ENCODE measurements at places on chromosomes 13 and 19.

- DNase-seq, result no peak
Measured at GRCh38 chr13:45258334-45258675, 57.5 kb upstream of the KCTD4 start.

- no peak for DNase-seq
Measured at GRCh38 chr13:74530011-74530410, 395.8 kb upstream of the KLF12 start.

DNA sequence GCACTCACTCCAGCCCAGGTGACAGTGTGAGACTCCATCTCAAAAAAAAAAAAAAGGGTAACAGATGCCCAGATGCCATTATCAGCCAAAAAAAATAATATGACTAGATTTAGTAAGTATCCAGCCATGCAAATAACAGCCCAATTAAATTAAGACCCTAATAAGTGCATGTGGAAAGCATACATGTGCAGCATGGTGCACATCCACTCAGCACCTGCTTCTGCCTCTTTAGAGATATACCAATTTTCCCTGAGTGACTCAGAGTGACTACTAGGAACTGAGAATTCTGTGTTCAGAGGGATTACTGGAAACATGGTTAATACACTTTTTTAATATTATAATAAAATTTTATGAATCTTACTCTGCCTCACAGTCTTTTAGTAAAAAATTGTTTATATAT, 29.8 kb upstream of the ZNF675 start:
- no peak for DNase-seq

- DNase-seq, result no peak
Measured at GRCh38 chr19:4987256-4987655, 18.3 kb downstream of the KDM4B start.

GRCh38 chr13:95503662-95504061, 48.9 kb upstream of the CLDN10 start:
- DNase-seq, result no peak

DNA sequence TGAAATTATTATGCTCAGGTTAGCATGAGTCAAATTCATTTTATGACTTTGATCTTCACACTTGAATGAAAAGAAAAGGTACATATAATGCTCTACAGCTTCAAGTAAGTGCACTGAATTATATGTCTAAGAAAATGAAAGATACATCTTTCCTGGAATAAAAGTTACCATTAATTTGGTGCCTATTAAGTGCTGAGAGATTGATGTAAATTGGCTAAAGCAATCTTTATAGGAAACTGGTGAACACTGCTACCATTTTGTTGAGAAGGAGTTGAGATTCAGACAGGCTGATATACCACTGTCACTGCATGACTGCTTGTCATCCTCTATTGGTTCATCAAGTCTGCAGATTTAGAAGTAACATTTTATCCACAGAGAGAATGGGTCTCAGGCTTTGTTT, 416.8 kb upstream of the SPRY2 start:
- no peak for DNase-seq

DNA sequence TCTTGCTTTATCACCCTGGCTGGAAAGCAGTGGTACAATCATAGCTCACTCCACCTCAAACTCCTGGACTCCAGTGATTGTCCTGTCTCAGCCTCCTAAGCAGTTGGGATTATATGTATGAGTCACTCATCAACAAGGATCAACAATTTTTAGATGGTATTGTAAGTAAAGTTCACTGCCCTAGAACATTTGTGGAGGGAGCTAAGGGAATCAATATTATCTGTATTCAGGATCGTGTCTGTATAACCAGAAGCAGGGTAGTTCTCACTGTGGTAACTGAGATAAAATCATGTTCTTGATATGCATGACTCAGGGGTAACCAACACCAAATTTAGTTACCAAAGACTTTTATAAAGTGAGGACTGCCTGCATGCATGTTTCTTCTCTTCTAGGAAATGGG, 27.0 kb downstream of the ZMYM5 start:
- DNase-seq, result no peak

DNA sequence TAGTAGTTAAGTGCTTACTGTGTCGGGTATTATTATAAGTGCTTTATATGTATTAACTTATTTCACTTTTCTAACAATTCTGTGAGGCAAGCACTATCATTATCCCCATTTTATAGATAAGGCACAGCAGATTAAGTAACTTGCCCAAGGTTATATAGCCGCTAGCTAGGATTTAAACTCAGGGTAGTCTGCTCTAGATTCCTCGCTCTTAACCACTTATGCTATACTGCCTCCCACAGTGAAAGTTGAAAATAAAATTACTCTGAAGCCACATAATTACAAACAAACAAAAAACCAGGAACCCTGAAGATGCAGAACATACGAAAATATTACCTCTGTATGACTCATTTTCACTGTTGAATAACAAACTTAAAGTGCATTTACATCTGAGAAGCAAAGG, 3.9 kb downstream of the TEX30 start:
- DNase-seq, result no peak

DNA sequence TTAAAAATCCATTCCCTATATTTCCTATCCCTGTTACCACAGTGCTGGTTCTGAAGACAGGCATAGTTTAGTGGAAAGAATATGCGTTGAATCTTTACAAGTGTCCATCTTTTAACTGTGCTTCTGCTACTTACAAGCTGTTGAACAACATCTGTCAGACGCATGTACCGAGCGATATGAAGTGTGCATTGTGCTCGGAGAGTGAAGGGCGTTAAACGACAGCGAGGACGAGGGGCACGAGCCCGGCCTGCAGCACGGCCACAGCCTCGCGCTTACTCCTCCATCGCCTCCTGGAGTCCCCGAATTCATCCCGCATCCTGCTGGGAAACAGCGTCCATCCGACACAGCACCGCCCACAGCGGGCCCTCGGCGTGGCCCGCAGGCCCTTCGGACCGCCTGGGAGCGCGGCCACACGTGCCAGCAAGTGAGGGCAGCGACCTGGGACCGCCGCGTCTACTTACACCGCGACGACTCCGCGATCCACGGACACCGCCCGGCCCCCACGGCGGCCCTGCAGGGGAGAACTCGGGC, 514 bp downstream of the PCID2 start:
- no peak for DNase-seq

DNA sequence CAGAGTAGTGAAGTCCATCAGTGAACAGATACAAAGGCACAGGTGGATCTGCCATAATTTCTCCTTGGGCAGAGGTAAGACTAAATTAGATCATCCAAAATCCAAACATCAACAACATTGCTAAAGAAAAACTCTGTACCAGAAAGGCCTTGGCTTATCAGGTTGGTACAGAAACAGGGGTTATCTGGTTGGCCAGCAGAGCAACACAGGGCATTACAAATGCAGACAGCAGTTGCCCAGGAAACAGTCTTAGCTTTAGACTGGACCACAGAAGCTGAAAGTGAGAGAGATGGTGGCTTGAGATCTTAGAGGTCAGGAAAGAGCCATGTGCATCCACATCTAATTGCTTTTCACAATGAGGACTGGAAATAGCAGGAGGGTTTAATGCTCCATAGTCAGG, 26.6 kb upstream of the DGKH start:
- DNase-seq, result no peak

DNA sequence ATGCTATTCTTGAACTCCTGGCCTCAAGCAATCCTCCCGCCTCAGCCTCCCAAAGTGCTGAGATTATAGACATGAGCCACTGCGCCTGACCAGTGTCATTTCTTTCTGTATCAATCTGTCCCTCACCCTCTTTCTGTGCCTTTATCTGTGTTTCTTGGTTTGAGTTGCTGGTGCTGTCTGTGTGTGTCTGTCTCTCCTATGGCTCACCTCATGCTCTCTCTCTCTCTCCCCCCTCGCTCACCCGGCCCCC, 9.9 kb downstream of the IRF2BP1 start:
- no peak for DNase-seq

GRCh38 chr19:29983568-29983967, 41.5 kb downstream of the URI1 start:
- no peak for DNase-seq

DNA sequence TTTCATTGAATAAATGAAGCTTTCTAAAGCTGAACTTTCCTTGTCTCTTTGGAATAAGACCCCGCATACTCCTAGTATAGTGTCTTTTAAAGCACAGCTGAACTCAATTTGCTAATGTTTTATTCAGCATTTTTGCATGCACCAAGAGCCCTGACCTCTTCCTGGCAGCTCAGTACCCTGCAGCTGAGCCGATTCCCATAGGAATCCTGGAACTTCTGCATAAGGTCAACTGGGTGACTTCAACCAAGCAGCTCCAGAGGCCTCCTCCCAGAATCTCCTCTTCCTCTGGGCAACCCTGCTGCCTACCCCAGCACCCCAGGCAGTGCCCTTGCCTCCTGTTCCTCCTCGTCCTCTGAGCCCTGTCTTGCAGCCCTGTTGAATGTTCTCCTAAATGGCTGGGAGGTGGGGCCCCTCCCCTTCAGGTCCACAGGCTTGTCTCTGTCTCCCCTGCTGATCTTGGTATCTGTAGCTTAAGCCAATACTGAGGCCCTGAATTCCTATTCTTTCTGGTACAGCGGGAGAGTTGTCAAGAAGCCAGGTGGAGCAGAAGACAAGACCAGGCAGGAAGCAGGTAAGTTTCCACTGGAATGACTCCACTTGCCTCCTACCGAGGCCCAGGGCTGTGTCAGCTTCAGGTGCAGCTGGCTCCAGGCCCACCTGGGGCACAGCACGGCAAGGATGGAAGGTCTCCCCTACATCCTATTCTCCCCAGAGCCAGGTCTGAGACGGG, 23.6 kb upstream of the CCDC124 start:
- DNase-seq, result no peak

GRCh38 chr19:10070730-10071446, 15.2 kb upstream of the SHFL start:
- DNase-seq, result no peak

GRCh38 chr19:47428177-47428894, 9.0 kb upstream of the MEIS3 start:
- no peak for DNase-seq

- no peak for DNase-seq
Measured at GRCh38 chr19:3604227-3604986, 2.3 kb downstream of the TBXA2R start.

GRCh38 chr19:48656840-48657474, 11.0 kb upstream of the CA11 start:
- no peak for DNase-seq

DNA sequence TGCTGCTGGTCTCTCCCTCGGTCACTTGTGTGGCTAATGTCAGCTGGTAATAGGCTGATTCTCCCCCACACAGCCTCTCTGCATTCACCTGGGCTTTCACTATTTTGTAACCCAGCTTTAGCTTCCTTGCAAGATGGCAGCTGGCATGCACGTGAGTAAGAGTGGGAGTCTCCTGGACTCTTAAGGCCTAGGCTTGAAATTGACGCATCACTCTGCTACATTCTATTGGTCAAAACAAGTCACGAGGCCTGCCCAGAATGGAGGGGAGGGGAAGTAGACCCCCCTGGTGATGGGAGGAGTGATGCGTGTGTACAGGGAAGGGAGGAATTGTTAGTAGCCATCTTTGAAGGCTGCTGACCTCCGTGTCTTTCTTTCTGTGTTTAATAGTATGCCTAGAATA, 24.9 kb upstream of the PNMA8B start:
- no peak for DNase-seq

- DNase-seq, result no peak
Measured at GRCh38 chr13:30319655-30320054, 12.3 kb upstream of the KATNAL1 start.

GRCh38 chr13:95360464-95361097, 59.3 kb upstream of the ABCC4 start:
- no peak for DNase-seq

DNA sequence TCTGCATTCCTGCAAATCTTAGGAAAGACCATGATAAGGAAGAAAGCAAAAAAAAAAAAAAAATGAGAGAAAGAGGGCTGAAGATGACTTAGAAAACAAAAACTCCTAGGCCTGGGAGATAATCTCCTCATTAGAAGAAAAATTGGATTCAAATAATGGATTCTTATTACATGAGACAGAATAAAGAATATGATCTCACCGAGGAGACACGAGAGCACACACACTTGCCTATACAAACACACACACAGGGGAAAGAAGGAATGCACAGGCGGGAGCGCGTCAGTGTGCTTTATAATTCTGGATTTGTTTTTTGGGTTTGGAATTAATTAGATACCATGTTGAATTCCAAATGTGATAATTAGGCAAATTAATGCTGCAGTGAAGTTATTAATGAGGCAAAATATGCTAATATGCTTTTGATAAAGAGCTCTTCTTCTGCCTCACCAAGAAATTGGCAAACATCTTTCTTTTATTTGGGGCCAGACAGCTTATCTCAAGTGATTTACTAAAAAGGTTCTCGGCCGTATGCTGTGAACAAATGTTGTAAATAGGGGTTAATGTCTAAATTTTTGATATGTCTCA, 36.1 kb upstream of the PCDH8 start:
- no peak for DNase-seq

DNA sequence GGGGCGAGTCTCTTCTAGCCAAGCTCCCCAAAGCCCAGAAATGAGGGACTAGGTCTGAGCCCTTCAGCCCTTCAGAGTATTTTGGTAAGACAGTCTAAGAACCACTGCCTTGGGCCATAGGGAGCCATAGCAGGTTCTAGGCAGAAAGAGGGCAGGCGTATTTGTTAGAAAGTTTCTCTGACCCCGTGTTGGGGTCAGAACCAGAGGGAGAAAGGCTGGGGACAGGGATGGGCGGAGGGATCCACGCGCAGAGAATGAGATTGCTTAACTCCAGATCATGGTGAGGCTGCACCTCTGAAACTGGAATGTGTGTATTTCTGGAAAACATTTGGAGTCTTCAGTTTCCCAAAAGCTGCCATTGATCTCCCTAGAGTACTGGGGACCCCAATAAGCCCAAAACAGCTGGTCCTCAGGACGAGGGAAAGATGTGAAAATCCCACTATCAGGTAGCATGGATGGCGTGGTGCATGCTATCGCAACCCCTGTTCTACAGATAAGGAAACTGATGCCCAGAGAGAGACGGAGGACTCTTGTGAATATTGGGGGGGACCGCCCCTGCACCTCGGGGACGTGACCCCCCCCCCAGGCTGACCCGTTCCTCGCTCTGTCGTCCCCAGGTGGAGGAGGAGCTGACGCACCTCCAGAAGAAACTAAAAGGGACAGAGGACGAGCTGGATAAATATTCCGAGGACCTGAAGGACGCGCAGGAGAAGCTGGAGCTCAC, 703 bp upstream of the TPM4 start:
- DNase-seq, result no peak

DNA sequence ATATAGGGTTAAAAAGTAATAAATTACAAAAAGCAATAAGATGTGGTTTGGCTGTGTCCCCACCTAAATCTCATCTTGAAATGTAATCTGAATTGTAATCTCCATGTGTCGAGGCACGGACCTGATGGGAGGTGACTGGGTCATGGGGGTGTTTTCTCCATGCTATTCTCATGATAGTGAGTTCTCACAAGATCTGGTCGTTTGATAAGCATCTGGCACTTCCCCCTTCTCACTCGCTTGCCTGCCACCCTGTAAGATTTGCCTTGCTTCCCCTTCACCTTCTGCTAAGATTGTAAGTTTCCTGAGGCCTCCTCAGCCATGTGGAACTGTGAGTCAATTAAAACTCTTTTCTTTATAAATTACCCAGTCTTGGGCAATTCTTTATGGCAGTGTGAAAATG, 577.4 kb downstream of the TBC1D4 start:
- no peak for DNase-seq

GRCh38 chr19:1591421-1592023, 1.1 kb downstream of the MBD3 start:
- DNase-seq, result no peak

GRCh38 chr19:46721269-46722003, 4.5 kb upstream of the PRKD2 start:
- DNase-seq, result no peak
